NCI-H2171 treated with DMSO at 0.1 percent for 48 hours (cell line): ENCODE measurements at places on chromosomes 11 and 22.

DNA sequence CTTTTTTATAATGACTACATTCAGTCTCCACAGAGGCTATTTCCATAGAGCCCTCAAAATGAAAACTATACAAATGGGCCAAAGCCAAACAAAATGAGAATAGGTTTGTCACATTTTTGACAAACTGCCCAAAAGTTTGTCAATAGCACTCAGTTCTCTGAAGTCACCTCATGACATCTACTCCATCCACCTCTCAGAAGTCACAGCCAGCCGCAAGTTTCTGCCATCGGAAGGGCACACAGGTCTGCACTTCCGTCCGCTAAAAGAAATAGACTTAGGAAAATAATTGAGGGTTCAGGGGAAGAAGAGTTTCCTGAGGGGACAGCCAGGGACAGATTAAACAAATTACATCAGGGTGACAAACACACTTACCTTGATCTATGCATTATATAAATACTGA is 55.4 kb upstream of the JAM3 start:
- DNase-seq = no peak

DNA sequence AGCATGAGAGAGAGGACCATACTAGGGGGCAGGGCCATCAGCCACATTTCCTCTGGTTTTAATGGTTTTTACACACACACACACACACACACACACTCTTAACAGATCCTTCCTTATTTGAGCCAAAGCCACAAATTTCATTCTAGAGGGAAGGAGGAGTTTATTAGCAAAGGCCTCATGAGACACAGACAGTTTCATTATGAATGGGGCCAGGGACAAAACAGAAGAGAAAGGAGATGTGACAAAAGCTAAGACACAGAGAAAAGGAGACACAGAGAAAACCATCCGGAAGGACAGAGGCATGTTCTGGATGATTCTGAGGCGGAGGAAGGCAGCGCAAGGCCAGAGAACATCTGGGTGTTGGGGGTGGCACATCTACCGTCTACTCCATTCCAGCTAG is 32.2 kb upstream of the ARFGAP3 start:
- DNase-seq = no peak

GRCh38 chr22:38353142-38353629 is 36.0 kb upstream of the CSNK1E start:
- peak; percentile 30 for DNase-seq

GRCh38 chr11:120827198-120827597 is 196.7 kb upstream of the TBCEL start:
- DNase-seq = no peak

- DNase-seq = peak; percentile 26
These were observed 49.0 kb upstream of the SERPIND1 start for GRCh38 chr22:20724676-20725454.

DNA sequence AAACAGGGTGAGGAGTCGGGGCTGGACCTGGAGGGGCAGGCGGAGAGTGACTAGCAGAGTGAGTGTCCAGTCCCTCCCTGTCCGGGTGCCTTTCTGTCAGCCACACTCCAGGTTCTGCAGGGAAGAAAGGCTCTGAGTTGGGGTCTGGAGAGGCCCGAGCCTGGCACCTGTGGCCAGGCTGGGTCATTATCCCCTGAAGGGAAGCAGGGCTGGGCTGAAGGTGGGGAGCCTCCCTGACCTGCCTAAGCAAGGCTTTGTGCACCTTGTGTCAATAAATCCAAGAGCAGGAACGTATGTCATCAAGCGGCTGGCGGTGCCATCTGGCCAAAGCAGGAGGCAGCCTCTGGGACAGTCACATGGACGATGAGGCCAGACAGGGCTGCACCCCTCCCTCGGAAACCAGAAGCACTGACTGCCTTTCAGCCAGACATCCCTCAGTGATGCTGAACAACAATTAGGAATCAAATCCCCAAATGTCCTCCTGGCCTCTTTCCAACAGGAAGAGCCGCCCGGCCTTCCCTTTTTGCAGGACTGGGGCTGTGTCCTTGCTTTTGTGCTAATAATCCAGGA is 73.9 kb upstream of the FGF3 start:
- DNase-seq = peak; percentile 92
